ENCODE measurements at places on chromosomes 6 and 20. TPM values are rescaled to one million over a fixed set of nuclear protein-coding genes. Genes with fewer than 3 reads are reported as not detected.

EYA4 gene
- under 0.01 TPM for total RNA-seq

- DNase-seq = no peak
Measured at GRCh38 chr20:59891581-59891980, 41.9 kb downstream of the SYCP2 start.

UNC5CL gene
- total RNA-seq = 1.3 TPM

DNA sequence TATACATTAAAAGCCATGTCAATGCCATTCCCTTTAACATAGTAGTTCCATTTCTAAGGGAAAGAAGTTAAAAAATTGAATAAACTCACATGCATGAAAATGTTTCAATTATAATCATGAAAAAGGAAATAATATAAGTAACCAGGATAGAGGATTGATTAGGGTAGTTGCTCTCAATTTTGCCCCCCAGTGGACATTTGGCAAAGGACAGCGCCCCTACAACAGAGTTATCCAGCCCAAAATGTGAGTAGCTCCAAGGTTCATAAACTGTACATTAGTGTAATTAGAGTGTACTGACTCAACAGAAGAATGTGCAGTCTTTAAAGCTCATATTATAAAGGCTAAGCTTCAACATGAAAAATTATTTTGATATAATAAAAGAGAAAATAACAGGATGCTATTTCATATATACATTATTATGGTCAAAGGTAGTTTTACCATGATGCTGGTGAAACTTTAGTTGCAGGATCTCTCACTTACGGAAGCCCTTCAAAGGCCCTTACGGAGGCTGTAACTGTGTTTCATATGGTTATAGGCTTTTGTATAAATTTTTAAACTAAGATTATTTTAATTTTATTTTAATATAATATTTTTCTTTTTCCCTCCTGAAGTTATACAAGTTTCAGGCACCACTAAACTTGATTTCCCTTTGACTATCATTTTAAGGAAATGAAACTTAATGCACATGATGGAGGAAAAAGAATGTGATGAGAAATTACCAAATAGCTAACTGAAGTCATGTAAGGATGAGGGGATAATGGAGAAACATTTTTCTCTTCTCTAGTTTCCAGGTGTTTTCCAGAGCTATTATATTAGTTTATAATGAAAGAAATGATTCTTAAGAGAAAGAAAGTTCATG, 403.6 kb downstream of the PLCB1 start:
- DNase-seq = peak; percentile 34

- no peak for DNase-seq
Measured at GRCh38 chr20:61733891-61734732, 331.6 kb downstream of the TAF4 start.

- no peak for DNase-seq
Measured at GRCh38 chr6:125300992-125301434, 754 bp downstream of the HDDC2 start.

FOXQ1 gene
- not detected for total RNA-seq

DNA sequence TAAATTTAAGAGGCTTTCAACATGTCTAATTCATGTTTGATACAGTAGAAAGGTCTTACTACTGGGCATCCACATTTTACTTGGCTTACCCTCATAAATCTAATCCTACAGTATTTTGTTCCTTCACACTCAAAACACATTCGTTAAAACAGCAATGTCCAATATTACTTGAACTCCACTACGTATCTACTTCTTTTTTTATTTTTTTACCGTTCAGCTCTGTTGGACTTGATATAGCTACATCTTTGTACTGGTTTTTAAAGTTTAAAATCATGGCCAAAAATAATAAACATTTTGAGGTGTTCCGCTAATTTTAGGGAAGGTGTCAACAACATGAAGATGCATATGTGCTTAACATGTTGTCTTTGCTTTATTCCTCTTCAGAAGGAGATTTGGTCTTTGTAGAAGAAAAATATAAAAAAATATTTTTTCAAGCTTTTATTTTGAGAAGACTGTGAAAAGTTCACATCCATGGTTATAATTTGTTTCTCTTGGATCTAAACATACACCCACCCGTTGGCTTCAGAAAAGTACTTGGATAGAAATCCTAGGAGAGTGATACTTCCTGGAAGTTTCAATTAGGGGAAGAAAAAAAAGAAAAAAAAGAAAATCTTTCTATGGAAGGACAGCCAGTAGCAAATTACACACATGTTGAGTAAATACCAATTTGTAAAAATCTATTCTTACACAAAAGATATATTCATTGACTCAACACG, 71.5 kb downstream of the EPB41L2 start:
- no peak for DNase-seq

SRMS gene
- total RNA-seq = not detected

ZNF831 gene
- 0.81 TPM for total RNA-seq

DNA sequence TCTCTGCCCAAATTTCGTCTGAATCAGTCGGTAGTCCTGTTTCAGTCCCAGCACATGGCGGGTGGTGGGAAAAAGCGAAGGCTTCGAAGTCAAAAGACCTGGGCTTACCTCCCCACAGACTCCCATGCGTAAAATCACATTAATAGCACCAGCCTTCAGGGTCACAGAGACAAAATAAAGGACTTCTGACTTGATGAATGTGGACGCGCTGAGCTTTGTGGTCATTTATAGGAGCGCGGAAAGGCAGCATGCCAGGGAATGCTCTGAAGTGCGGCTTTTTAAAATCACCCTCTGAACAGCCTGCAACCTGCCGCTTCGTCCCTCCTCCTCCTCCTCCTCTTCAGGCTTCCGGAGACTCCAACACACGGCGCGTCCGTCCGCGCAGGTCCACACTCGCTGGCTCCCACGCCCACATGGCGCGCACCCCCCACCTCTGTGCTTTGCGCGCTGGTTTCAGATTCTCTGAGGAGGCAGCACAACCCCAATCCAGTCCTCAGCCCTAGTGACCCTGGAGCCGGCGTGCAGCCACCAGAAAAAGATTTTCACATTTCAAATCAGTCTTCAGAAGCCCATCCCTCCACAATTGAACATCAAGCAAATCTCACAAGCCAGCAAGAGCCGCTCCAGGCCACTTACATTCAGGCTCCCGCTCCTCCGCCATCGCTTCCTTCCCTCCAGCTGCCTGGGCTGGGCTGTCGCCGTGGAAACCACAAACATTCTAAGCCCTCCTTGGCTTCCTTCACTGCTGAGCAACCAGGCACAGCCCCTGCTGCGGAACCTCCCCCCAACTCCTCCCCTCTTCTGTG, at the start of gene C6orf118:
TSS of gene C6orf118 (minus strand) at position 680 of the 806 bp plus-strand sequence. CDS start at position 661, 19 bp downstream.
- peak; percentile 76 for DNase-seq

GRCh38 chr6:80433010-80433672, 326.7 kb downstream of the BCKDHB start:
- no peak for DNase-seq

- DNase-seq = no peak
Measured at GRCh38 chr20:38880952-38881735, 45.1 kb upstream of the FAM83D start.

RIPPLY2 gene
- not detected for total RNA-seq

DNA sequence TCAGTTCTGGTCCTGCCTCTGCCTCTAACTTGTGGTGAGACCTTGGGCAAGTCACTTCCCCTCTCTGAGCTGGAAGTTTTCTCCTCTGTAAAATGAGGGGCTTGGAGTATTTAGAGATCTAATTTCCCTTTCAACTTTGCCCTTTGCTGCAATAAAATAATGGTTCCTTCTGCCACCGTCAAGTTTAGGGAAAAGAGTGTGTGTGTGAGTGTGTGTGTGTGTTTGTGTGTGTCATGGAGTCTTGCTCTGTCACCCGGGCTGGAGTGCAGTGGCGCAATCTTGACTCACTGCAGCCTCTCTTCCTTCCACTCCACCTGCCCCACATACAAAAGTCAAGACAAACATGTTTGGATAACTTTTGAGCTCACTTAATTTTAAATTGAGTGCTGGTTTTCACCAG, 39.2 kb upstream of the PIM1 start:
- peak; percentile 26 for DNase-seq

GPLD1 gene
- 3.0 TPM for total RNA-seq

GRCh38 chr20:36096435-36096834, 58.1 kb upstream of the EPB41L1 start:
- DNase-seq = no peak

GRCh38 chr6:7911345-7911725, 747 bp upstream of the TXNDC5 start:
- no peak for DNase-seq

DNA sequence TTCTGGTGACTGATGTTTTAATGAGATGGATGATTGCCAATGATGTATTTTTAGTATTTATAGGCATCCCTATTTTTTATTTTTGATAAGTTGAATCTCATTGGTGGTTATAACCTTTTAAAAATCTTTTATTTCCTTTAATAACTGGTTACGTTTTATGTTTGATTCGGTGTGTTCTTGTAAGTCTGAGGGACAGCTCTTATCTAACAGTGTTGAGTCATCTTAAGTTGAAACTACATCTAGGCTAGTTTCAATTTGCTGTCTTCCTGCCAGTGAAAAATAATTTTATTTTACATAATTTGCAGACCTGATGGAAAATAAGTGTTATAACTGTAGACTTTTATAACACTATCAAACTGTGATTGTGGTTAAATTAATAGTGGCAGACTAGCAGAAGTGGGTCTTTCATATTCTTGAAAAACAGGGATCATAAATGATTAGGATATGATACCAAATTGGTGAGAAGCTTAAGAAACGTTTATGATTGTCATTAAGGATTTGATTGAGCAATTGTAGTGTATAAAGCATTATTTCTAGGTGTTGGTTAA, 4.6 kb downstream of the AFDN start:
- no peak for DNase-seq

ADGRF5 gene
- under 0.01 TPM for total RNA-seq

RAET1G gene
- not detected for total RNA-seq

SMPDL3A gene
- total RNA-seq = 0.27 TPM

LIN28B gene
- not detected for total RNA-seq

GRCh38 chr6:53770780-53771249, 24.0 kb upstream of the LRRC1 start:
- no peak for DNase-seq

APOBEC2 gene
- not detected for total RNA-seq

DNA sequence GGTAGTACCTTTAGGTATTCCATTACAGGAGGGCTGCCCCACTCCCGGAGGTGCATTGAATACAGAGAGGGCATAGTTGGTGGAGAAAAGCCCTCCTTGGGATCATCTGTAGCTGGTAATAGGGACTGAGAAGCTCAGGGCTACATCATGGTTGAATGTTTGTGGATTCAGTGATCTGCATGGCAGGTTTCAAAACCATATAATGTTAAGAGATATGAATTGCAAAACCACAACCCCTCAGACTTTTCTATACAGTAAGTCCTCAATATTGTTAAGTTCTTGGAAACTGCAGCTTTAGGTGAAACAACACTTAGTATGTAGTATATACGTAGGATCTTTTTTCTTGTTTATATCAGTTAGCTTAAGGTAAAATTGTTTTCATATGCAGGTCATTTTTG, 11.3 kb downstream of the TULP4 start:
- no peak for DNase-seq

GRCh38 chr6:90098627-90099026, 198.0 kb downstream of the BACH2 start:
- no peak for DNase-seq

GRCh38 chr6:18276610-18277236, 12.4 kb upstream of the DEK start:
- DNase-seq = no peak

GRCh38 chr6:15280028-15280427, 34.2 kb downstream of the JARID2 start:
- DNase-seq = no peak

- no peak for DNase-seq
Measured at GRCh38 chr6:82408952-82409431, 45.4 kb downstream of the TPBG start.

- no peak for DNase-seq
Measured at GRCh38 chr6:106241498-106241897, 84.1 kb downstream of the ATG5 start.

DLK2 gene
- total RNA-seq = 0.27 TPM

DNA sequence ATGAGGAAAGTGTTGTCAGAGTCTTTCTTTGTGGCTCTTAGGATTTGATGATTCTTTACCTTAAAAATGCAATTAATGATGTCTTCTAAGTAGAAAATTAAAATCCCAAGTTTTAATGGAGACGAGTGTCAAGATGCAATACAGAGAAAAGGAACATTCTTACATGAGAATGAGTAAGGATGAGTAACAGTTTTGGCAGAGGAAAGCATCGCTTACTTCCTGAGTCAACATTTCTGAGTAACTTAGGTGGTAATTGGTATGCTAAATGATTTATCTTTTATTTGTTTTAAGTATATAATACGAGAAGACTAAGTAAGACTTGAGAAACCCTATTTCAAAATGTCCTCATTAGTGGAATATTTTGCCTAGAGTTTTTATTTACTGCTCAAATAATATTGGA, 101.3 kb downstream of the RTN4IP1 start:
- DNase-seq = no peak

DNA sequence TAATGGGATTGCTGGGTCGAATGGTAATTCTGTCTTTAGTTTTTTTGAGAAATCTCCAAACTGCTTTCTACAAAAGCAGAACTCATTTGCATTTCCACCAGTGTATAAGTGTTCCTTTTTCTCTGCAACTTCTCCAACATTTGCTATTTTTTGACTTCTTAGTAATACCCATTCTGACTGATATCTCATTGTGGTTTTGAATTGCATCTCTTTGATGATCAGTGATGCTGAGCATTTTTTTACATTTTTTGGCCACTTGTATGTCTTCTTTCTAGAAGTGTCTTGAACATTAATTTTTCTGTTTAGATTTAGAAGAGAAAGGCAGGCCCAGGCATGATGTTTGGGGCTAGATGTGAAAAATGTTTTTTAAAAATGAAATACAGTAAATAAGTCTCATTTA, 553.1 kb upstream of the MAN1A1 start:
- no peak for DNase-seq

GRCh38 chr6:149924206-149924932, 1.4 kb upstream of the RAET1G start:
- no peak for DNase-seq

COL11A2 gene
- total RNA-seq = 0.27 TPM

GRCh38 chr6:158852312-158853071, 33.3 kb upstream of the EZR start:
- no peak for DNase-seq

SLC17A3 gene
- not detected for total RNA-seq

GRCh38 chr6:119484598-119484997, 135.0 kb upstream of the MAN1A1 start:
- DNase-seq = no peak

- DNase-seq = peak; percentile 47
Measured at GRCh38 chr20:48760403-48760983, 67.3 kb downstream of the PREX1 start.

Measured in hematopoietic multipotent progenitor cell (in vitro differentiated cells).